Right ventricle myocardium superior (tissue), 1 donor: ENCODE measurements at places on chromosomes 6 and 20.
A peak's percentile ranks its signal among the peaks of the same experiment; 100 is the strongest.

- DNase-seq, result no peak
Measured at GRCh38 chr6:86595641-86596040, 341.7 kb upstream of the HTR1E start.

- no peak for DNase-seq
Measured at GRCh38 chr6:90458353-90459224, 128.3 kb downstream of the MAP3K7 start.

- DNase-seq, result no peak
Measured at GRCh38 chr6:21850691-21851090, 257.1 kb downstream of the SOX4 start.

- DNase-seq, result peak; percentile 58
Measured at GRCh38 chr20:42082611-42083010, 464.4 kb upstream of the CHD6 start.

DNA sequence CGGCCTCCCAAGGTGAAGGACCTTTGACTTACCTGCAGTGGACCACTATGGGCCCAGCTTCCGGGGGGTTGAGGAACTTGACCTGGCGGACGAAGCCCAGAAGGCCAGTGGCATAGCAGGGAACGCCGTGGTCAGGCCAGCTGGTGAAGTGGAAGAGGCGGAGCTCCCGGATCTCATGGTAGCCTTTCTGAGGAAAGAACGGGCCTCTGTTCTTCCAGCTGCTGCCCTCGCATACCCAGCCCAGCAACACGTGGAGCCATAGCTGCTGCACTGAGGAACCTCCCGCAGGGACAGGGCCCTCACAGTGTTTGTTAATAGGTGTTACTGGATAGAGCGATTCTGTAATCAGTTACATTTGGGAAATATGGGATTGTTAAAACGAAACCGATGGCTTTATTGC lies 492.1 kb upstream of the CHD6 start:
- no peak for DNase-seq

GRCh38 chr6:169289619-169290339 lies 36.1 kb upstream of the THBS2 start:
- peak; percentile 73 for DNase-seq

DNA sequence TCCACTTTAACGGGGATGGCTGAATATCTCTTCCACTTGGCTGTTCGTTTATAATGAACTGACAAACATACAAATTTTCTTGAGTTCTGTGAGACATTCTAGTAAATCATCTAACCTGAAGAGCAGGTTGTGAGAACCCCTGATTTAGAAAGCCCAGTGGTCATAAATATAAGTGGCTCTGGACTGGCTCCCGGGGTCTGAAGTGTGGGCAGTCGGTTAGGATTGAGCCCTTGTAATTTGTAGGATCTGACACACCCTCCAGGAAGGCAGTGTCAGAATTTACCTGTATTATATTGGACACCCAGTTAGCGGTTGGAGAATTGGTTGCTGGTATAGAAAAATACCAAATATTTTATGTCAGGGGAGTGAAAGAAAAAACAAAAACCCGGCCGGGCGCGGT lies 6.8 kb upstream of the GMEB2 start:
- no peak for DNase-seq

DNA sequence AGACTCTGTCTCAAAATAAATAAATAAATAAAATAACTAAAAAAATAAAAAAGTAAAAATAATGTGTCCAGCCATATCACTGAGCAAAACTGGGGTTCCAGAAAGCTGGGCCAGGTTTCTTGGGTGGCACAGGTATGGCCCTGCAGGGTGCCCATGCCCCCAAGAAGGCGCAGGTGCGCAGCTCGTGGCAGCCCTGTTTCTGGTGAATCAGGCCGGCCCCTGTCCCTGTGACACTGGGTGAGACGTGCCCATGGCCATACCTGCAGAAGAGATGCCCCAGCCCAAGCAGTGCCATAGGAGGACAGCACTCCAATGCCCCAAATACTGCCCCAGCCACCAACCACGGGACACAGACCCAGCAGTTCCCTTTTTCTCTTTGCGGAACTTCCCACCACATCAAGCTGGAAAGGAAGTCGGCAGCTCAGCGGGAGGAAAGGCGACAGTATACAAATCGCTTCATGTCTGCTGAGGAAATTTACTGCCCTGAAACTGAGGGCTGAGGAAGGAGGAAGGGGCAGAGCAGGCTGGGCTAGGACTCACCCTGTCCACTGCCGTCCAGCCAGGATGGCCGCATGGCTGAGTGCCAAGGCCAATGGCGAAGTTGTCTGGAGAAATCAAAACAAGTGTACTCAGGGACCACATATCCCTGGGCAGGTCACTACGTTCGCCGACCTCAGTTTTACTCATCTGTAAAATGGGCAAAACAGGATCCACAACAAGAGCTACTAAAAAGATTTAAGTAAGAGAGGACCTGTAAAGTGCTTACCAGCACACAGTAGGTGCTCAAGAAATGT lies 55.4 kb downstream of the PREX1 start:
- DNase-seq, result peak; percentile 81

- no peak for DNase-seq
Measured at GRCh38 chr20:57941604-57942381, 232.0 kb upstream of the PMEPA1 start.

DNA sequence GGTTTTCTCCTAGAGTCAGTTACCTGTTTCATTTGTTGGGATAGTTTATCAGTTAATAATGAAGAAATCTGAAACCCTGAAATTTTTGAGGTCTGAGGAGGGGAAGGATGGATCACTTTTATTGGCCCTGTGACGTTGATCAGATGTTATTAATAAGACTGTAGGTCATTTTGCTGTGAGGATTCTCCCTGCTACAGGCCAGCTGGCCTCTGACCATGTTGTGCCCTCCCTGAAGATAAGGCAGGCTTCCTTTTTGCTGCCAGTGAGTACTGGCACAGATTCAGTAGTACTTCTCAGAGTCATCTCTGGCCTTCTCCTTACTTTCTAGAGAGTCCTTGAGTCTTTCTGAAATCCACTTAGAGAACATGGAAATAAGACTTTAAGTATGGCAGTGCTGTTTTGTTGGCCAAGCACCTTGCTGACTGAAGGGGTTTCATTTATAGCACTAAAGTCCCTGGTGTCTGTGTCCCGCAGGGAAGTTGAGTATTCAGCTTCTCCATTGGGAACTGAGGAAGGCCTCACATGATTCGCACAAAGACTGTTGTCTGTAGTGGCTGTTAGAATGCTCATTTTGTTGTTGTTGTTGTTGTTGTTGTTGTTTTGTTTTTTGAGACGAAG lies 202.6 kb downstream of the DTNBP1 start:
- no peak for DNase-seq

DNA sequence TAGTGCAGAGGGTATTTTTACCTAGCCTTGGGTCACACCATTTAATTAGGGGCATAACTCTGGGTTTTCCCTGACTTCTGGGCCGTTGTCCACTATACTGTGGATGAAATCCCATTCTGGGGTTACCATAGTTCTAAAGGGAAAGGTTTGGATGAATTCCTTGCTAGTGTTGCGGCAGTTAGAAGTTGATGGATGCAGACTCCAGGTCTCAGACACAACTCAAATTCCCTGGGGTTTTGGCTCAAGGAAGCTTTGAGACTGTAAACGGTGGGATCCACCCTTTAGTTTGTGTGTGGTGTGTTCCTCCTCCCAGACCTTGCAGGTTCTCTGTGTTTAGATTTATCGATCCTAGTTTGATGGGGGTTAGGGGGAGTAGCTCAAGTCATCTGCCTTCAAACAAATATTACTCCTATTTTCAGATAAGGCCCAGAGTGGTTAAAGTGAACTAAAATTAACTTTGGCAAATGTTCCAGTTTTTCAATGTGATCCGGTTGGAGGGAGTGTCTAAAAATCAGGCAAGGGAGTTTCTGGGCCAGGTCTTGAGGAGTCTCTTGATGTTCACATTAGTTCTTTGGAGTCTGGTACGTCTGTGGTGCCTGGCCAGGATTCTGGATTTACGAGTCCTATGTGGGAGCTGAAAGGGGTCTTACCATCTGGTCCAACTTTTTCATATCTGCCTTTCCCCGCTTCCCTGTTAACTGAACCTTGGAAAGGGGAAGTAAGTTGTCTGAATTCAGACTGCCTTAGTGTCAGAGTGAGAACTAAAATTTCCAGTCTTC lies 1.5 kb downstream of the RALY start:
- no peak for DNase-seq

- DNase-seq, result no peak
Measured at GRCh38 chr20:14955399-14955798, 618.0 kb upstream of the FLRT3 start.

GRCh38 chr20:7113577-7114466 lies 346.3 kb downstream of the BMP2 start:
- DNase-seq, result peak; percentile 50

DNA sequence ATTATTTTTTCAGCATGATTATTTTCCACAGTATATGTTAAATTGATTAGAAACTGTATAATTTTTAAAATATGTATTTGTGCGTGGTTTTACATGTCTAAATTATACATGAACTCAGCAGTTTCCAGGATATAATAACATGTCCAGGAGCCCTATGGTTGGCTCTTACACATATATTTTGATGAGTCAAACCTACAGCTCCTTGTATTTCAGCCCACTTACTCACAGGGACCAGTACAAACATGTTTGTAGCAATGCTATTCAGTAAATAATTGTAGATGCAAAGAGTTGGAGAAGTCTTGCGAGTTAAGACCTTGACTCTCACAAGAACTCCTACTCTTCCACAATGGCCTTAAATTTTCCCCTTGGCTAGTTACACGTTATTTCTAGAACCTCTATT lies 107.2 kb upstream of the SASH1 start:
- no peak for DNase-seq

DNA sequence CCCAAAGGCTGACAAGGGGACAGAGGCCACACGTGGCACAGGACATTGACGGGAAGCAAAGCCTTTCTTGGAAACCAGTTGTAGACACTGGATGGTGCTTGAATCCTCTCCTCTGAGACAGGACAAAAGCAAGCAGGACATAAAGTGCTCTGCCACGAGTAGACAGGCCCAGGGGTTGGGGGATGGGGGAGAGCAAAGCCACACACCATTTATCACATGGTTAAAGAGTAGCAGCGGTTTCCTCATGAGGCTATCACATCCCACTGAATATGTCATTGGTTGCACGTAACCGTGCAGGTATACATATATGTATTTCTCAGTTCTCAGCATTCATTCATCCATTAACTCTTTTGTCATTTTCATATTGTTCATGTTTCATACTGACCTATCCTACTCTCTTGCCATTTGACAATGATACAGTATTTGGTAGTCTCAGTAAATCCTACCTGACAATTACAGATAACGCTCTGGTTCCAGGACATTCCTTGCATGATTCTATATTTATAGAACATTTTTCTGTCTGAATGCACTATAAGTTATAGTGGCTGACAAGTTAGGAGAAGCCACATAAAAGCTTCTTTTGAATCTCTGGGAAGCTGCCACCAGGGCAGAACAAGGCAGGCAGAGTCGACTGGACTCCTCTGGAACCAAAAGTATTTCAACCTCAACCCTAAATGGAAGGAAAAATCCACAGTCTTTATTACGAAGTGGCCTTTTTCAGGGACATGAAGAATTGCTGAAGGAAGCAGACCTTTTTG lies 23.5 kb downstream of the METTL24 start:
- DNase-seq, result no peak

DNA sequence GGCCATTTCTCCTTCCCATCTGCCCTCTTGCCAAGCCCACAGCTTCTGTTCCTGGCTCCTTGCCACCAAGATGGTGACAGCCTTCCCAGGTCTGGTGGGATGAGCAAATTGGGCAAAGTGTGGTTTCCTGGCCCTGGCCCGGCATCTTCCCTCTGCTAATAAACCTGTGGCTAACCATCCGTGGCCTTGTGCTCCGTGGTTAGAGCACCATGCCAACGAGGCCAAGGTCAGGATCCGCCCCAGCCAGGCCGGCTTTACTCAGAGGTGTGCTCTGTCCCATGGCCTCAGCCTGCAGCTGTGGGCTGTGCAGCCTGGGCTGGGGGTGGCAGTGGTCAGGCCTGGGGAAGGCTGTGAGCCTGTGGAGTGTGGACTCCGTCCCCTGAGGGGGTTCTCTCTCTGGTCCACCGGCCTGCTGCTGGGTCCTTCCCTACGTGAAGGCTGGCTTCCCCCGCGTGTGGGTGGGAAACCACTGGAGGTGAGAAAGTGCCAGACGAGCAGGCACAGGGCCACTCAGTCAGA lies 117.4 kb downstream of the VEGFA start:
- DNase-seq, result no peak

- DNase-seq, result no peak
Measured at GRCh38 chr6:6834356-6835222, 246.1 kb downstream of the LY86 start.

- no peak for DNase-seq
Measured at GRCh38 chr6:131581523-131581922, 8.5 kb downstream of the ARG1 start.

DNA sequence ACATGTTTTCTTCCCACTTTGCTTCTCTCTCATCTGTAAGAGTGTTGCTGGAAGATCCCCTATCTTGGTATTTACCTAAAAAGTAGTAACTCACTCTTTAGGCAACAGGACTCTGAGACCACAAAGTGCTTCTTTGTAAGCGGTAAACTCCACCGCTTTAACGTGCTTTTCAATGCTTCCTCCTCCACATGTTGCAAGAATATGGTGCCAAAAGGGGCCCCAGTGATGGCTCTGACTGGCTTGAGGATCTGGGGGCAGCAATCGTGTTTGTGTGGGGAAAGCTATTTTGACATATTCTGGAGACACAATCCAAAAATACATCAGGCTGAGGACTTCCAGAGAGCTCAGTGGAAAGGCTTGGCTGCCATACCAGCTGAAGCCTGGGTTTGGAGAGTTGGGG lies 12.4 kb upstream of the CPNE5 start:
- no peak for DNase-seq

DNA sequence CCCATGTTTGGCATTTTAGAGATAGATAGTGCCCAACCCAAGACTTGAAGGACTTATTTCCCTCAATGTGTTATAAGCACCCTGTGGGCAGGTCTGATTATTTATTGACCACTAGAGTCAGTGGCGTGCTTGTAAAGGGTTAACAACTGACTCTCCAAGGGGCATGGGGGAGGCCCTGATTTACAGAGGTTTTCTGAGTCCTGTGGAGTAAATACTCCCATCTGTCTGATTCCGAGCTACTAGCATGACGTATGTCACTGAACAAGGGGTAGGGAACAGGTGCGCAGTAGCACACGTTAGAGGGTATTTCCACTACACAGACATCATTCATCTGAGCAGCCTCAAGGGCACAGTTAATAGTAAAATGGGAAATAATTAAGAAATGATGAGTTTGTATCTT lies 17.4 kb upstream of the TRAM2 start:
- no peak for DNase-seq

GRCh38 chr20:56592817-56593216 lies 36.3 kb upstream of the TFAP2C start:
- DNase-seq, result no peak
